ENCODE measurements at places on chromosomes 6 and 20. TPM values are rescaled to one million over a fixed set of nuclear protein-coding genes. Genes with fewer than 3 reads are reported as not detected.
A peak's percentile ranks its signal among the peaks of the same experiment; 100 is the strongest.

GRCh38 chr6:150999107-150999506 is 133.6 kb downstream of the MTHFD1L start:
- no peak for DNase-seq

GRCh38 chr6:123587838-123588545 is 48.8 kb downstream of the TRDN start:
- no peak for DNase-seq

DNA sequence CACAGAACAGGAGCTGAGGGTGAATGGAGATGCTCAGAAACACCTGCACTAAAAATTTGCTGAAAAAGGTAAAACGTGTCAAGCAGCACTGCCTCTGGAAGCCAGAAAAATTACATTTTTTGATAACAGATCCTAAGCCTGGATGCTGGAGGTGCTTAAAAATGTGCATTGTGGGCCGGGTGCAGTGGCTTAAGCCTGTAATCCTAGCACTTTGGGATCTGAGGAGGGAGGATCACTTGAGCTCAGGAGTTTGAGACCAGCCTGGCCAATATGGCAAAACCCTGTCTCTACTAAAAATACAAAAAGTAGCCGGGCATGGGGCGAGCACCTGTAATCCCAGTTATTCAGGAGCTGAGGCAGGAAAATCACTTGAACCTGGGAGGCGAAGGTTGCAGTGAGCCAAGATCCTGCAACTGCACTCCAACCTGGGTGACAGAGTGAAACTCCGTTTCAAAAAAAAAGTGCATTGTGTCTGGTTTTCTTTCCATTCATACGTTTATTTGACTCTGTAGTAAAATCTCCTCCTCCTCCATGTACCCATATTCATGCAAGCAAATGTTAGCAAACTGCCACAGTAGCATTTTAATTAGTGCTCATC is 587 bp upstream of the BTN3A1 start:
- no peak for DNase-seq

DNA sequence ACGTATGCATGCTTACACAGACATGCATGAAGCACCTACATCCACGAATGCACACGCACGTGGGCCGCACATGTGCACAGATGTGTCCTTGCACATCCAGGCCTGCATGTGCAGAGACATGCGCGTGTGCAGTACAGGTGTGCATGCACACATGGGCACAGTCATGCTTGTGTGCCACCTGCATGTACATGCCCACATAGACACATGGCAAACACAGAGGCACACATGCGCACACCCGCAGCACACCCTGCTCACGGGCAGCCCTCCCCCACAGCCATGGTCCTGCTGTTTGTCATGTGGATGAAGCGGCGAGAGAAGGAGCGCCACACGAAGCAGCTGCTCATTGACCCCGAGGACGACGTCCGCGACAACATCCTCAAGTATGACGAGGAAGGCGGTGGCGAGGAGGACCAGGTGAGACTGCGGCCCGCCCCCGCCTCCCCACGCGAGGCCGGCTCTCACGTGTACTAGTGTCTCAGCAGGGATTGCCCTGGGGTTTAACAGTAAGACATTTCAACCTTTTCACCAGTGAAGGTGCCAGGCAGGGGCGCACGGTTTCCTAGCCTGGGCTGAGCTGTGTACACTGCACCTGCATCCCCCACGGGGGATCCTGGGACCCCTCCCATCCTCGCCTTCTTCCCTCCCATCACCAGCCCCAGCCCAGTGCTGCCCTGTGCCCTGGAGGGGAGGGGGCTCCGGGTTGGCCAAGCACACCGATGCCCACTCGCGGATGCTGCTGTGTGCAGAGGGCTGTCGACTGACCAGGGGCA is 132.8 kb downstream of the TAF4 start:
- no peak for DNase-seq

GRCh38 chr6:113595911-113596376 is 261.2 kb upstream of the MARCKS start:
- peak; percentile 88 for DNase-seq

DNA sequence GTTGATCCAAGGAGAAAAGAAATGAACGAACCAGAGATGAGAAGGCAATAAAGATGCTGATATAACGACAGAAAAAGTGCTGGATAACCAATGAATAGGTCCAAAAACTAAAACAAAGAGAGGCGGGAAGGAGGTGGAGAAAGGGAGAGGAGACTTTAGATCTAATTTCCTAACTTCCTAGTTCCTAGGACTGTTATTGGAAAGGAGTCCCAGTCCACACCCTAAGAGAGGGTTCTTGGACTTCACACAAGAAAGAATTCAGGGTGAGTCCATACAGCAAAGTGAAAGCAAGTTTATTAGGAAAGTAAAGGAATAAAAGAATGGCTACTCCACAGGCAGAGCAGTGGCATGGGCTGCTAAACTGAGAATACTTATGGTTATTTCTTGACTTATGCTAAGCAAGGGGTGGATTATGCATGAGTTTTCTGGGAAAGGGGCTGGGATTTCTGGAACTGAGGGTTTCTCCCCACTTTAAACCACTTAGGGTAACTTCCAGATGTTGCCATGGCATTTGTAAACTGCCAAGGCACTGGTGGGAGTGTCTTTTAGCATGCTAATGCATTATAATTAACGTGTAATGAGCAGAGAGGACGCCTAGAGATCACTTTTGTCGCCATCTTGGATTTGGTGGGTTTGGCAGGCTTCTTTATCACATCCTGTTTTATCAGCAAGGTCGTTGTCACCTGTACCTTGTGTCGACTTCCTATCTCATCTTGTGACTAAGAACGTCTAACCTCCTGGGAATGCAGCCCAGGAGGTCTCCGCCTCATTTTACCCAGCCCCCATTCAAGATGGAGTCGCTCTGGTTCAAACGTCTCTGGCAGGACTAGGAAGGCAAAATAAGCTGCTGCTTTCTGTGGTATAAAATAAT is 60.9 kb upstream of the RBM24 start:
- DNase-seq: no peak

DNA sequence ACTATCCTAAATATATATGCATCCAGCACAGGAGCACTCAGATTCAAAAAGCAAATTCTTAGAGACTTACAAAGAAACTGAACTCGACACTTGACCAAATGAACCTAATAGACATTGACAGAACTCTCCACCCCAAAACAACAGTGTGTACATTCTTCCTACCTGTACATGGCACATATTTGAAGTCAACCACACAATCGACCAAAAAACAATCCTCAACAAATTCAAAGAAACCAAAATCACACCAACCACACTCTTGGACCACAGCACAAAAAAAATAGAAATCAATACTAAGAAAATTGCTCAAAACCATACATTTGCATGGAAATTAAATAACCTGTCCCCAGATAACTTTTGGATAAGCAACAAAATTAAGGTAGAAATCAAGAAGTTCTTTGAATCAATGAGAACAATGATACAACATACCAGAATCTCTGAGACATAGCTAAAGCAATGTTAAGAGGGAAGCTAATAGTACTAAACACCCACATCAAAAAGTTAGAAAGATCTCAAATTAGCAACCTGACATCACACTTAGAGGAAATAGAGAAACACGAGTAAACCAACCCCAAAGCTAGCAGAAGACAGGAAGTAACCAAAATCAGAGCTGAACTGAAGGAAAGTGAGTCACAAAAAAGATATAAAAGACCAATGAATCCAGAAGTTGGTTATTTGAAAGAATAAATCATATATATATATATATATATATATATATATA is 12.5 kb upstream of the TREM1 start:
- no peak for DNase-seq

GRCh38 chr6:20188630-20189075 is 23.6 kb downstream of the MBOAT1 start:
- DNase-seq: no peak

- no peak for DNase-seq
Observed at GRCh38 chr6:162441991-162442390, 285.6 kb downstream of the PRKN start.

- DNase-seq: no peak
Observed at GRCh38 chr6:13370623-13371022, 42.3 kb upstream of the TBC1D7 start.

Gene HSPA1L
- polyA plus RNA-seq: 3.8 TPM

Gene TPD52L1
- polyA plus RNA-seq: 95.6 TPM

Gene CST2
- not detected for polyA plus RNA-seq

Gene BEND6
- 4.9 TPM for polyA plus RNA-seq

Gene GPX5
- not detected for polyA plus RNA-seq

Gene RSPO3
- polyA plus RNA-seq: 5.9 TPM

Gene TNXB
- 5.6 TPM for polyA plus RNA-seq

Measured in renal pelvis (tissue), 12 donors.